ENCODE measurements at places on chromosomes 16 and 17.

DNA sequence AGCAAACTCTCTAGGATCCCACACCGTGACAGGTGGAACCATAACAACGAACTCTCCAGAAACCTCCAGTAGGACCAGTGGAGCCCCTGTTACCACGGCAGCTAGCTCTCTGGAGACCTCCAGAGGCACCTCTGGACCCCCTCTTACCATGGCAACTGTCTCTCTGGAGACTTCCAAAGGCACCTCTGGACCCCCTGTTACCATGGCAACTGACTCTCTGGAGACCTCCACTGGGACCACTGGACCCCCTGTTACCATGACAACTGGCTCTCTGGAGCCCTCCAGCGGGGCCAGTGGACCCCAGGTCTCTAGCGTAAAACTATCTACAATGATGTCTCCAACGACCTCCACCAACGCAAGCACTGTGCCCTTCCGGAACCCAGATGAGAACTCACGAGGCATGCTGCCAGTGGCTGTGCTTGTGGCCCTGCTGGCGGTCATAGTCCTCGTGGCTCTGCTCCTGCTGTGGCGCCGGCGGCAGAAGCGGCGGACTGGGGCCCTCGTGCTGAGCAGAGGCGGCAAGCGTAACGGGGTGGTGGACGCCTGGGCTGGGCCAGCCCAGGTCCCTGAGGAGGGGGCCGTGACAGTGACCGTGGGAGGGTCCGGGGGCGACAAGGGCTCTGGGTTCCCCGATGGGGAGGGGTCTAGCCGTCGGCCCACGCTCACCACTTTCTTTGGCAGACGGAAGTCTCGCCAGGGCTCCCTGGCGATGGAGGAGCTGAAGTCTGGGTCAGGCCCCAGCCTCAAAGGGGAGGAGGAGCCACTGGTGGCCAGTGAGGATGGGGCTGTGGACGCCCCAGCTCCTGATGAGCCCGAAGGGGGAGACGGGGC is 1.3 kb downstream of the SPN start:
- peak; percentile 40 for DNase-seq

- no peak for DNase-seq
Observed at GRCh38 chr17:60154616-60155426, 5.0 kb downstream of the CA4 start.

GRCh38 chr17:17305281-17305801 is 2.2 kb downstream of the NT5M start:
- peak; percentile 57 for DNase-seq

- no peak for DNase-seq
Observed at GRCh38 chr17:72122010-72122764, 1.4 kb downstream of the SOX9 start.

DNA sequence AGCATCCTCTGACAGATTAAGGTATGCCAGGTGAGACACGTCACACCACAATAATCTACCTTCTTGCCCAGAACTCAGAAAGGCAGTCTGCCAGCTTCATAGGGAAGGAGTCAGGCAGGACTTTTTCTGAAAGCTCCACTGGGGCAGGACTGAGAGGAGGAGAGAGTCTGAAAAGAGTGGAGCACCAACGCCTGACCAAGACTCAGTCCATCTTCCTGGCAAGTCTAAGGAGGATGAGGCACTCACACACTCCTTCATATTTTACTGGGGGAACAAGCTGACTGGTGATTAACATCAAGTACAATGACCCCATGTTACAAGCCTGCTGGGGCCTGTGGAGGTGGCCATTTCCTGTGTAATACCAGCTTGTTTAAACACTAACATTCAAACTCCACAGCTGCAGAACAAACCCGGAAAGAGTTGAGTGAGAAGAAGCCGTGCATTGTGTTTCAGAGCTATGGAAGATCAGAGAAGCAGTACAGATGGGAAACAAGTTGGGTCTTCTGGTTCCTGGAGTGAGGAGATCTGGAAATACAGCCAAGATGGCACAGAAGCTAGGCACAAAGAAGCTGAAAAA is 122.4 kb downstream of the HIC1 start:
- no peak for DNase-seq

DNA sequence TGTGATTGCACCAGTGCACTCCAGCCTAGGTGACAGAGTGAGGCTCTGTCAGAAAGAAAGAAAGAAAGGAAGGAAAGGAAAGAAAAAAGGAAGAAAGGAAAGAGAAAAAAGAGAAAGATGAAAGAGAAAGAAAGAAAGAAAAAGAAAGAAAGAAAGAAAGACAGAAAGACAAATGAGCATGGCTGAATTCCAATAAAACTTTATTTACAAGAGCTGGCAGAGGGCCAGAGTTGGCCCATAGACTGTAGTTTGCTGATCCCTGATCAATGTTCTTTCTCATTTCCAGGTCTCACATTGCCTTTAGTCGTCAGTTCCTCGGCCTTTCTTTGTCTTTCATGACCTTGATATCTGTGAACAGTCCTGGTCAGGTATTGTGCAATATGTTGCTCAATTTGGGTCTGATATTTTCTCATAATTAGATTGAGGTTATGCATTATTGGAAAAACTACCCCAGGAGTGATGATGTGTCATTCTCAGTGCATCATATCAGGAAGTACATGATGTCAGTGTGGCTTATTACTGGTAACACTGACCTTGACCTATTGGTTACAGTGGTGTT is 68.5 kb upstream of the MED9 start:
- no peak for DNase-seq

- no peak for DNase-seq
Observed at GRCh38 chr17:80146121-80147034, 550 bp downstream of the EIF4A3 start.

GRCh38 chr16:24635900-24636610 is 93.4 kb upstream of the TNRC6A start:
- DNase-seq, result no peak

GRCh38 chr16:83806036-83806435 is 1.7 kb upstream of the HSBP1 start:
- DNase-seq, result no peak

- no peak for DNase-seq
Observed at GRCh38 chr17:77800816-77801215, 157.7 kb upstream of the TNRC6C start.

DNA sequence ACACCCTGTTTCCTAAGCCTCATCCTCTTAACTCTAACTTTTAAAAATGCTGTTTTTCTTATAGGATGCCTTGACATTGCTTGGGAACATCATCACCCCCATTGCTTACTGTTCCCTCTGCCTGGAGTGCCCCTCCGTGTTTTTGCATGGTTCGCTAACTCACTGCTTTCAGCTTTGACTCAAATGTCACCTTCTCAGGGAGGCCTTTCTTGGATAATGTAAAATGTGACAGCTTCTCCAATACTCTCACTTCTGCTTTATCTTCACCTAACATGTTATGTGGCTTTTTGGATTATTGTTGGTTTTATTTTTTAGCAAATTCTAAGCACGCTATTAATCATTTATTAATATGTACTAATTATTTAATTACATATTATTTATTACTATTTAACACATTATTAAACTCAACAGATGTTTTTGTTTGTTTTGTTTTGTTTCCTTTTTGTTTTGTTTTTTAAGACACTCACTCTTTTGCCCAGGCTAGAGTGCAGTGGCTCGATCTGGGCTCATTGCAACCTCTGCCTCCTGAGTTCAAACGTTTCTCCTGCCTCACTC is 3.8 kb downstream of the CRYM start:
- no peak for DNase-seq

GRCh38 chr17:40122999-40123810 is 1.4 kb downstream of the MSL1 start:
- DNase-seq, result peak; percentile 66

GRCh38 chr16:66344533-66345145 is 21.9 kb upstream of the CDH5 start:
- DNase-seq, result peak; percentile 20

DNA sequence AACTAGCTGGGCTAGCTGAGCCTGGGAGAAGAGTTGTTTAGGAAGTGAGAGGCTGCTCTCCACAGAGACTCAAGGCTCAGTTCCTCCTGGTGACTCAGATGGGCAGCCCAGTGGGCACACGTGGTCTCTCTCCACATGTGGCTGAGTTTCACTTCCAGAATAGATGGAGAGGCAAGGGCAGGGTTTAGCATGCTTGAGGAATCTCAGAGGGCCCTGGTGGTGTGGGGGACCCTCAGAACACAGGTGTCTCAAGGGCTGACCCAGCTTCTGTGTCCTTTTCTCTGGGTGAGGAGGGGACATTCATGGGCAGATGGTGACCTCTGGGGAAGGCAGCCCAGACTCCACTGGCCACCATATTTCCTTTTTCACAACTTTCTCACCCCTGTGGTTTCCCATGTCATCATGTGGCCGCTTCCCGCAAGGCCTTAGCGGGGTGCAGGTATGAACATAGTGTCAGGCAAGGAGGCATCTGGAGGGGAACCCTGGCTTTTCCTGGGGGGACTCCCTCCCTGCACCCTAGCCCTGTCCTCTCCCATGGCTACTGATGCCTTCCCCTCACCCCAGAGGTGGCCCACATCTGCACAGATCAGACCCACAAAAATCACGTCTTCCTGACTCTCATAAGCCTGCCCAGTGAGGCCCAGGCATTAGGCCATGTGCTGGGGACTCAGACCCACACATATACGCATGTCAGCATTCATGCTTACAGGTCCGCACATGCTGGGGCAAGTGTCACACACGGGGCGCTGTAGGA is 3.3 kb downstream of the GRN start:
- DNase-seq, result no peak

DNA sequence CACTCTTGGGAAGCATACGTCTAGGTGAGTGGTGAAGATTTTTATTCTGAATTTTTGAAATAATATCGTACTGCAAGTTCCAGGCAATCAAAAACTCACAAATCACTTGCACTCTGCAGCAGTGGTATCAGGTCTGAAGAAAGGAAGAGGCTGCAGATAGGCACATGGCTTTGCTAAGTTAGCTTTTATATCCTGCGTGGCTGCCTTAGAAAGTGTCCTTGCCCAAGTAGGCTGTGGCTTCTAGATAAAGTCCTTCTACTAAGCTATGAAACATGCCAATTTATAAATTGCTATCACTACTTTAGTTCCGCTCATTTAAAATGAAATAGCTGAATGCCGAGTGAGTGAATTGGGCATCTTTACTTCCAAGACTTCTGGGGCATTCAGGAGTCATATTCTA is 17.9 kb downstream of the WWOX start:
- no peak for DNase-seq

DNA sequence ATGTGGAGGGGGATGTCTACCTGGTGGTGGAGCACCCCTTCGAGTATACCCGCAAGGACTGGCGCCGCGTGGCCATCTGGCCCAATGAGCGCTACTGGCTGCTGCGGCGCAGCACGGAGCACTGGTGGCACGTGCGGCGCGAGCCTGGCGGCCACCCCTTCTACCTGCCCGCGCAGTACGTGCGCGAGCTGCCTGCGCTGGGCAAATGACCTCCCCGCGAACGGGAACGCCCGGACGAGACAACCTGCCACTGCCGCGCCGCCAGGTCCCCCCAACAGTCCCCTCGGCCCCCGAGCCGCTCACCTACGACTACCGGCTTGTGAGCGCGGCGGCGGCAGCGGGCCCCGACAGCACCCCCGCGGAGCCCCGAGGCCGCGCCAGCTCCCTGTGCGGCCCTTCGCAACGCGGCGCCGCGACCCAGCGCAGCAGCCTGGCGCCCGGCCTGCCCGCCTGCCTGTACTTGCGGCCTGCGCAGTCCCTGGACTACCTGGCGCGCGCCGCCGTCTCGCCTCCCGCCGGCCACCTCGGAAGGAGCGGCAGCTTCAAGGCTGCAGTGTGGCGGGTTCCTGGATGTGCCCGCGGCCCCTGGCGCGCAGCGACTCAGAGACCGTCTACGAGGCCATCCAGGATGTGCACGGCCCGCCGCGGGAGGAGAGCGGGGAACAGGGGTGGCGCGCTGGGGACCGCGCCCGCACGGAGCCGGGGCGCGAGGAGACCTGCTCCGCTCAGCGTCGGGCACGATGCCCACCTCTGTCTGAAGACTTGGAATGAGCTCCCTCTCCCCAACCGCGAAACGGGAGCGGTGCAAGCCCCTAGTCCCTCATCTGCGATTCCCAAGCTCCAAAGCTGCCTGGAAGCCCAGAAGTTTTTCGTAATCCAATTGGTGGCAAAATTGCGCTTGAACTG is 48.7 kb upstream of the AMZ2 start:
- DNase-seq, result no peak

DNA sequence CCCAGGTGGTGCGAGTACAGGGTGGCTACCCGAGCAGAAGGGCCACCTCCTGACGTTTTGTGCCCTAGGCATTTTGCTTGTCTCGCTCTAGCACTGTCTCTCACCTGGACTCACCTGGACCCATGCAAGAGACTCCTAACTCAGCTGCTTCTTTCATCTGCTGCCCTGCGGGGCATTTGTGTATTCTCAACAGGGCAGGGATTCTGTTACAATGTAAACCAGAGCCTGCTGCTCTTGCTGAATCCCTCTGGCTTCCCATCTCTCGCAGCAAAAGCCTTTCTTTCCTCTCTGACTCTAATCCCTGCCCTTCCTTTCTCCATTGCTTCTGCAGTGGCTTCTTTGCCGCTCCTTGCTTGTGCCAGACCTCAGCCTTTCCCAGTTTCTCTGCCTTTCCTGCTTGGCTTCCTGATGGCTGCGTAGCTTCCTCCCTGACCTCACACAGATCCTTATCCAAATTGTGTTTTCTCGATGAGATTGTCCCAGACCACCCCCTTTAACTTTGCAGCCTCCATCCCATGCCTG is 10.2 kb downstream of the ARSG start:
- no peak for DNase-seq

GRCh38 chr16:85395207-85395912 is 217.8 kb upstream of the GSE1 start:
- DNase-seq, result no peak

- DNase-seq, result no peak
Observed at GRCh38 chr17:69406941-69407340, 7.6 kb upstream of the MAP2K6 start.

GRCh38 chr17:36468903-36469635 is 17.4 kb upstream of the ZNHIT3 start:
- DNase-seq, result no peak
